ENCODE measurements at places on chromosomes 12 and 14.

DNA sequence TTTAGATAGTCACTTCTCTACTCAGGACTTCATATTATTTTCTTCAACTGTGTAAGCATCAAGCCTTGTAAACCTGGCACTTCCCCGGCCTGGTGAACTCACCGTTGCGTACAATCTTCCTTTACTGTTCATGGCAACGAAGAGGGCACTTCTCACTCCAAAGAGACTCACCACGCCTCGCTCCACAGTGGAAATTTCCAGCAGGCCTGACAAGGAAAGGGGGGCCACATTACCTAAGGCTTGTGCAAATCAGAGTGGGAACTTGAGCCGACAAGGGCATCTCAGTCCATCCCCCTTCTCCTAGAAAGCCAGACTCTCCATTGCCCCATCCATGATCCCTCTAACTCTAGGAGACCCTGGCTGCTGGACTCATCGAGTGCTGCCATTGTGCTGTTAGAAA lies 1.6 kb downstream of the FGF6 start:
- DNase-seq, result no peak

DNA sequence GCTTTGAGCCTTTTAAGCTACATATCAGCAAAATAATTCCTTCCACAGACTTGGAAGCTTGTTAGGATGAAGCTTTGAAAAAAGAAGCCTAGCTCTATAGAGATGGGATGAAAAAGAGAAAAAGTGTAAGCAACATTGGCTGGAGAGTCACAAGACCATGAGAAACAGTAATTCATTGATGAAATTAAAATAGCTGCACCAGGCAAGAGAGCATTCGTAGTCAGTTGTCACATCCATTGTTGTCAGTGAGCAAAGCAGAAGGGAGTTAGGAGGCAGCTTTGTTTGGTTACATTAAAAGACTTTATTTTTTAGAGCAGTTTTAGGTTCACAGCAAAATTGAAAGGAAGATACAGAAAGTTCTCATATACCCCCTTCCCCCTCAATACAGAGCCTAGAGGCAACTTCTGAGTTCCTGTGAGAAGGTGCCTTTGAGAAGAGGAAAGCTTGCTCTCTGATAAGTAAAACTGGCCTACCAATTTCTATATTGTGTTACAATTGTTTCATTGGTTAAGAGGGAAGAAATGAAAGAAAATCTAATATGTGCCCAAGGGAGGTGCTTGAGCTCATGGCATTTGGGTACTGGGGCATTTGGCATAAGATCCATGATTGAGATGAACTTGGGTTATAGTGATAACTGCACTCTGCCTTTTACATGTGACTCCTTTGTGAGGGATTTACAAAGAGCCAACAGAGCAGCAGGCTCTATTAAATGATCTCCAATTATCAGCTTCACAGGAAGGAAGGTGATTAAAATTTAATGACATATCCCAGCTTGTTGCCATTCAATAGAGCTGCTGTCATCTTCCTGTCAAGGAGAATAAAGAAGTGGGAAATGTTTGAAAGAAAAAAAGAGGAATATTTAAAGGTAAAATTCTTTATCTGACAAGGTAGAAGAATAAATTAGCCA lies 361.3 kb upstream of the TMTC1 start:
- DNase-seq, result no peak

DNA sequence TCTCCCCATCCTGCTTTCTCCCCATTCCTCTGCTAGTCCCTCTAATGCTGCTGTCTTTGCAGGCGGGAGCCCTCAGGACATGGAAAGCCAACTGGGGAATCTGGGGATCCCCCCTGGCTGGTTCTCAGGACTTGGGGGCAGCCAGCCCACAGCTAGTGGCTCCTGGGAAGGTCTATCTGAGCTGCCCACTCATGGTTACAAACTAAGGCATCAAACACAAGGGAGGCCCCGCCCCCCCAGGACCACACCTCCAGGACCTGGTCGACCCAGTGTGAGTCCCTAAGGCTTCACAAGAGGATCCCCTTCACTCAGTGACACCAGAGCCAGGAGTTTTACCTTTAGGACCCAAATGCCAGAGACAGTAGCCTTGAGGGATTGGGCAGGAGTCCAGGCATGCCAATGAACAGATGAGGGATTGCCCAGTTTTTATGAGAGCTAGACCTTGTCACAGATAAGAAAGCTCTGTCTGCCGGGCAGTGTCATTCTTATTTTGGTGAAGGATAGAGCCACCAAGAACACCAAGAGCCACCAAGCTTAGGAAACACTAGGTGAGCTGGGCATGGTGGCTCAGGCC lies 8.0 kb upstream of the CPNE6 start:
- DNase-seq, result no peak

DNA sequence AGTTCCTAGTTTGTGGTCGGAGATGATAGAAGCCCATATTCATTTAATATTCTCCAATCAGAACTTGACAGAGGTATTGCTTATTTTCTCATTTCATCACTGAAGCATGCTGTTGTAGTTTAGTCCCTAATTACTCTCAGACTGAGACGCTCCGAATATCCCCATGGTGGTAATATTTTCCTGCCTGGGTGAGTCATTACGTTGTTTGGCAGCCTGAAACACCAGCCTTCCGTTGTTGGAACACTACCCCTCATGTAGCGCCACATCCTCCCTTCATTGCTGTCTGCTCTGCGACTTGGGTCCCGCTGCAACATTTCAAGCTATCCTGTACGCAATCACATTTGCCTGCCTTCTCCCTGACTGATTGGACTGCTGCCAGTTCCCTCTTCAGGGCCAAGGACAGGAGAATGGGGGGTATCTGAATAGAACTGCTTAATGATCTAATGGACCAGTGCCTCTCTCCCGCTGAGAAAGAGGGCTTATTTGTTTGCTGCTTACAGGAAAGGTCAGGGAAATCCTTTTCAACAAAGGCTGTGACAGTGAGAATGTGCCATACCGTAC lies 369.1 kb downstream of the NPAS3 start:
- no peak for DNase-seq

- no peak for DNase-seq
These were observed 1086.9 kb downstream of the TMEM121 start for GRCh38 chr14:106613256-106613655.

DNA sequence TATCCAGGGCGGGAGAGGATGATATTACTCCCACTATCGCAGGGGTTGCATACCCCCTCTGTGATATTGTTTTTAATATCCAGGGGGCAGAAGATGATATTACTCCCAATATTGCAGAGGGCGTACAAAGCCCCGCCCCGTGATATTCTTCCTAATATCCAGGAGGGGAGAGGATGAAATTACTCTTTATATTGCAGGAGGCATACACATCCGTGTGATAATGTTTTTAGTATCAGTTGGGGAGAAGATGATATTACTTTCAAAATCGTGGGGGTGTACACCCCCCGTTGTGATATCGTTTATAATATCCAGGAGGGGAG lies 52.9 kb upstream of the OXA1L start:
- no peak for DNase-seq

DNA sequence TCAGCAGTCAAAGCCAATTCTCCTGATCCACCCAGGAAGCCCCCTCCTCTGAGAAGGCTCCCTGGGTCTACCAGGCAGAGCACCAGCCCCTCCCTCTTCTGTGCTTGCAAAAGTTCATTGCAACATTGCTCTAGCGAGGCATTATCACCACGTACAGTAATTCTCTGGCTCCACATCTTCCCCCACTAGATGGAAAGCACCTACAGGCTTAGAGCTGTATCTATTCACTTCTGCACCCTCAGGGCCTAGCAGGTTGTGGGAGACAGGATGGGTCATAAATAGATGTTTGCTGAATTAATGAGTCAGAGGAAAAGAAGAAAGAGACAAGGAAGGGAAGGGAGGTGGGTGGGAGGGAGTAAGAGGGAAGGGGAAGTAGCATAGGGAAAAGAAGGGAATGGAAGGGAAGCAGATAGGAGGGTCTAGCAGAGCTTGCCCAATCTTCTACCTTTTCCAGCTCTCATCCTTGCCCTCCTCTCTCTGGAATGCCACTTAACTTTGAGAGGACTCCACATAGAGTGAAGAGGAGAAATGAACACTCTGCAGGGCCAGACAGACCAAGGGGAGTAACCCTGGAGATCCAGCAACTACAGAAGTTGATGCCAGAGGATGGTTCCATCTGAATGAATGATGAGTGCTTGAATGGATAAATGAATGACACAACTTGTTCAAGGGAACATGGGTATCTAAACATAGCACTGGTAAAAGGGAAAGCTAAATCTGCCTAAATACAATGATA lies 42.0 kb upstream of the NT5DC3 start:
- no peak for DNase-seq

DNA sequence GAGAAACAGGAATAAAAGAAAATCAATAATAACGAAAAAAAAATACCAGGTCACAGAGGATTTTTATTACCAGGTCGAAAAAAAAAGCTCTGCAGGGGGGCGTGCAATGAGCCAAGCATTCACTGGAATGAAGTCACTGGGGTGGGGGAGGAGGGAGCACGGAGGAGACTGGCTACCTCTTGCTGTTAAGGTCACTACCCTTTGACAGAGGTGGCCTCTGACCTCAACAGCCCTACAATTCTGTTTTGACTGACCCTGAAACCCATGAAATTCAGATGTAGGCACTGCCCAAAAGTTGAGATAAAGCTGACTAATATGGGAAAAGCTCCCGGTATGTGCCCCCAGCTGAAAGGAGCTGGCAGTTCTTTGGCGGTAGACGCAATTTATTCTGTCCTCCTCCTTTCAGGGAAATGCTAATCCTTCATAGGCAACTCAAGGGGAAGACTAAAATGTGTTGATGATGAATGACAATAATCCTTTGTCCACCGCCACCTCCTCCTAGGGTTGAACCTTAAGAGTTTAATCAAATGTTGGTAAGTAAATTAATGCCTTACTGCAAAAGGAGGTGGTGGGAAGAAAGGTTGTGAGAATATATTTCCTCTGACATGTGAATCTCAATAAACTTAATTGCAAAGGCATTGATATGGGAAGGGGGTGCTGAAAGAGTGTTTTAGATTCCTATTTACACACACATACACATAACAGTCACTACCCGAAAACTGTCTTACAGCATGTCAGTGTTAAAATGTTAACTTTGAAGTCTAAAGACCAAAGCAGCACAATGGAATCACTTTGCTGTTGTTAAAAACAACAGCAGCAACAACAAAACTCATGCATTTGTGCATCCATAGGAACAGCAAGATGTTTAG lies 6.3 kb upstream of the RIC8B start:
- DNase-seq, result no peak

- DNase-seq, result no peak
These were observed 196.9 kb downstream of the ALG10 start for GRCh38 chr12:34219046-34219770.

DNA sequence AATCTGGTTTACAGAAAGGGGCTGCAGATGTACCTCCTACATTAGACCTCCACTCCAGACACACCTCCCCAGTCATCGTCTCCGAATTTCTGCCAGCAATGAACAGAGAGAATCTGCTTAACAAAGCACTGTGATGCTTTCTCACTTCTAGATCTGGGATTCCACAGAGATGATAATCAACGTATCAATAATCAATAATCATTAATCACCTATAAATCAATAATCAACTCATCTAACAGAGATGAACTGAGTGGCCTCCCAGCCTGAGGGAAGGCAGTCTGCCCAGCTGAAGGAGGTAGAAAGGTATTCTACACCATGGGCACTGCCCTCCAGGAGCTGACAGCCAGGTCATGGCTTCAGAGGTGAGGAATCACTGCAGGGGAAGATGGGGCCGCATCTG lies 183.2 kb downstream of the TMEM132D start:
- DNase-seq, result no peak

DNA sequence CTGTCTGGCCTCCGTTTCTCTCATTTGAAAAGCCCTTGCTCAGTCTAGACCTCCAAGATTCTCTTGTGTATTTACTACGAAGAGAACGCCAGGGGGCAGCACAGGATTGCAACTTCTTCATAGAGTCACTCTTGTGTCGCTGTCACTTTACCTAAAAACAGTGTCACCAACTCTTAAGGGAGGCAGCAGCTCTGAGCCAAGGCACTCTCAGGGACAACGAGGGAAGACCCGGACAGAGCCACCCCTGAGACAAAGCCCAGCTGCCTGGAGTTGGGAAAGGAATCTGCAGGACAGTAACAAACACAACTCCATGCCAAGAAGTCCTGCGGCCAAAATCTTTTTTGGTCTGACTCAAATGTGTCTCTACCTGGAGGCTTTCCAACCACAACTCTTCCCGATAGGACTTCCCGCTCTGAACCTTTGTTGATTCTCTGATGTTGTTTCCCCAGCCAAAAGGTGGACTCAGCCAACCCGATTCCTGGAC lies 9.6 kb upstream of the RPAP3 start:
- DNase-seq, result peak; percentile 92

- DNase-seq, result peak; percentile 76
These were observed 738 bp downstream of the CKAP4 start for GRCh38 chr12:106246891-106247673.

DNA sequence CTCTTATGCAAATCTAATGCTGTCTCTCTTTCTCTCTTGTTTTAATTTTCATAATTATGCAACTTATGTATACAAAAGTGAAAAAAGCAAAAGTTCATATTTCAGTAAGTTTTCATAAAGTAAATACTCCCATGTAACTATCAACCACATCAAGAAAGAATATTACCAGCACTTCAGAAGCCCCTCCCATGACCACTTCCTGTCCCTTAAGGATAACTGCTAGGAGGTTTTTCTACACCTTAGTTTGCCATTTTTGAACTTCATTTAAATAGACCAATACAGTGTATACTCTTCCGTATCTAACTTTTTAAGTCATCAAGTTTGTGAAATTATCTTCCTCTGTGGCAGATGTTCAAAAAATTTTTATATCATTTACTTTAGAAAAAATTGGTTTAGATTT lies 547 bp upstream of the OR4K15 start:
- no peak for DNase-seq

GRCh38 chr12:132150780-132151144 lies 6.5 kb downstream of the NOC4L start:
- no peak for DNase-seq

DNA sequence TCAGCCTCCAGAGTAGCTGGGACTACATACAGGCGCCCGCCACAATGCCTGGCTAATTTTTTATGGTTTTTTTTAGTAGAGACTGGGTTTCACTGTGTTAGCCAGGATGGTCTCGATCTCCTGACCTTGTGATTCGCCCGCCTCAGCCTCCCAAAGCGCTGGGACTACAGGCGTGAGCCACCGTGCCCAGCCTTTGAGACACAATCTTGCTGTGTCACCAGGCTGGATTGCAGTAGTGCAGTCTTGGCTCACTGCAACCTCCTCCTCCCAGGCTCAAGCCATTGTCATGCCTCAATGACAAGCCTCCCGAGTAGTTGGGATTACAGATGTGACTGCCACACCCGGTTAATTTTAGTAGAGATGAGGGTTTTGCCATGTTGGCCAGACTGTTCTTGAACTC lies 21.3 kb upstream of the STRN3 start:
- DNase-seq, result no peak

DNA sequence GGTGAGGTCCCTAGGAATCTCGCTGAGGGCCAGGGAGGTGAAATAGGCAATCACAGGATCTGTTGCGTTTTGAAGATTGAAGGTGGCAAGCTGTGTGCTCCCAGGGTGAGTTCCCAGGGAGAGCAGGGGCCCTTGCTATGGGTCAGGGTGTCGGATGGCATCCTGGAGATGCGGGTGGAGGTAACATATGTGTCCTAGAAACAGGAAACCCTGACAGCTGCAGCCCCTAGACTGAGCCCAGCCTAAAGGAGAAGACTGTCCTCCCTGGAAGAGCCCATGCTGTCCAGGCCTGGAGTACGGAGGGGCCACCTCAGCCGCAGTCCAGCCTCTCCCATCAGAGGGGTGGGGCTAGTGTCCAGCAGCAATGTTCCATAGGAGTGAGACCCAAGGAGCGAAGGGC lies 194.2 kb downstream of the NTF3 start:
- no peak for DNase-seq

All from Peyer's patch (tissue), 4 donors.